Epithelial cell of alveolus of lung (primary cell): ENCODE measurements at places on chromosomes 1 and 21. TPM values are rescaled to one million over a fixed set of nuclear protein-coding genes. Genes with fewer than 3 reads are reported as not detected.

Gene MYOG
- total RNA-seq: 22.8 TPM in 1 of 2 replicates, not detected in the other

Gene ZMYM4
- total RNA-seq: 26.9 and 30.7 TPM in 2 replicates

Gene CAPN8
- total RNA-seq: 0.26 TPM in 1 of 2 replicates, not detected in the other

Gene APCS
- total RNA-seq: not detected in 2 replicates

Gene CLDN19
- 1.6 TPM in 1 of 2 replicates, not detected in the other for total RNA-seq

Gene TMIGD3
- not detected in 2 replicates for total RNA-seq

Gene KRTAP11-1
- not detected in 2 replicates for total RNA-seq
